Thoracic aorta (tissue), 2 donors: ENCODE measurements at places on chromosomes 4 and X. TPM values are rescaled to one million over a fixed set of nuclear protein-coding genes. Genes with fewer than 3 reads are reported as not detected.

- no peak for DNase-seq
These were observed 40.0 kb downstream of the CHRDL1 start for GRCh38 chrX:110755611-110756010.

- no peak for DNase-seq
These were observed 88.2 kb downstream of the CFAP299 start for GRCh38 chr4:80423553-80424224.

- DNase-seq, result peak; percentile 45
These were observed 31.0 kb upstream of the SLC25A4 start for GRCh38 chr4:185112104-185112503.

GRCh38 chr4:137359691-137360315 lies 172.5 kb downstream of the PCDH18 start:
- no peak for DNase-seq

DNA sequence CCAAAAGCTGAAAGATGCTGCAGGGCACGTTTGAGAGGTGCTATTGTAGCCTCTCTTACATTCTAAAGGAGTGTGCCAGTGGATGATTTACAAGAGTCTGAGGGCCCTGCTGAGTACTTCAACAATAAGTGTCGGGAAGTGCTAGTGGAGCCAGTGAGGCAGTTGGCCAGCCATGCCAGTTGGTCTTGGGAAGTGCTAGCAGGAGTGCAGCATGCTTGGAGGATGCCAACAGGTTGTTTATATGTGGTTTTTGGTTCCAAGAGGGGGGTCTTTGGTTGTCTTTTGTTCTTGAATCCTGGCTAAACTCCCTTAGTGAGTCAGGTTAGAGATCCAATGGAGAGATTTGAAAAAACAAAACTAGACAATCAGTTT lies 335.3 kb downstream of the PABPC4L start:
- no peak for DNase-seq

GRCh38 chr4:77073981-77074380 lies 1.8 kb downstream of the CCNI start:
- no peak for DNase-seq

- no peak for DNase-seq
These were observed 66.7 kb upstream of the PNPLA4 start for GRCh38 chrX:7993873-7994272.

- DNase-seq, result no peak
These were observed 426 bp downstream of the SLBP start for GRCh38 chr4:1711571-1712215.

DNA sequence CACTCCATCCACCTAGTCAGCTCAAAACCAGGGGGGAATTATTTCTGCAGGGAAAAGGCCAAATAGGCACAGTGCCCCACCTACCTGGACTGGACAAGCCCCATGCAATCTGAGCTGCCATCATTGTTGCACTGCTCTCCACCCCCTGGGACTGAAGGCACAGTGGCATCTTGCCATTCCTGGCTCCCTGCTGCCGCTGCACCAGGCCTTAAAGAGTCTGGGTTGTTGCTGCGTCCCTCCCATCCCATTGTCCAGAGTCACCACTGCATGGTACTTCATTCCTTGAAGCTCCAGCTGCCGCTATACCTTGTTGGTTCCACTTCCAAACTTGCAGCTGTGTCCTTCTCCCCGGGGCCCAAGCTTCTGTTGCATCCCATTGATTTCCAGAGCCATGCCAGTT lies 629.7 kb downstream of the STIM2 start:
- DNase-seq, result no peak

- DNase-seq, result no peak
These were observed 87.0 kb upstream of the TSPAN5 start for GRCh38 chr4:98745366-98745765.

DNA sequence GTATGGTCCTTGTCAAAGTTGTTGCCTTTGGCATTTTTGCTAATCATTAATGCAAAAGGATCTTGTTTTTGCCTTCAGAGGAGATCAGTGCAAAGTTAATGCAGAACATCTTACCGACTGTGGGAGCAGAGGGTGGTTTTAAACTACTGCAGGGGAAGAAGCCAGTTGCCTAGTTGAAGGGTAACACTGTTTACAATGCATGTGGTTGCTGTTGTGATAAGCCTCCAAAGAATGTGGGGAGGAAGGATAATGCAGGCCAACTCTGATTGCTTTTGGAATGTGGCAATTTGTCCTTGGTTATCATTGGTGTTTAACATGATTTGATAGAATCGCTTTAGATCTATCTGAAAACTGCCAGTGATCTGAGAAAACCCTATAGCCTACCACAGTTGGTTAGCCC lies 204.3 kb upstream of the TLL1 start:
- DNase-seq, result no peak

DNA sequence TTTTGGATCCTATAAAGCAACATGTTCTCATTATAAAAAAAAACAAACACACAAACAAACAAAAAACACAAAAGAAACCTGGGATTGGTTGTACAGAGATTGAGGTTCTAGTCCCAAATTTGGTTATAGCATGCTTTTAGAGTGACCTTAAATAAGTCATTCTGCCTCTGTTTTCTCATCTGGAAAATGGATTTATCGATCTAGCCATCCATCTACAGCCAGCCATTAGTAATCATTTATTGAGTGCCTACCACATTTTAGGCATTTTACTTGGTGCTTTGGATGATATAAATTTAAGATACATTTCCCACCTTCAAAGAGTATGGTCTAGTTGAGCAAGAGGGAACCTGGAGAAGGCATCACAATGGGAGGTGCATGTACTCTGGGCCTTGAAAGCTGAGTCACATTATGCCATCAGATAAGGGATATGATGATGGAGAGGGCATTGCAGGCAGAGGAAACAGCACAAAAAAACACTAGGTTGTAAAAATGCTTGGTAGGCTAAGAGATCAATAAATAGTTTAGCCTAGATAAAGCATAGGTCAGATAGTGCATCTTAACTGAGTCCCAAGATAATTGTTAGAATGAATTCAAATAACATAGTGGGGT lies 91.4 kb downstream of the HEPH start:
- no peak for DNase-seq

DNA sequence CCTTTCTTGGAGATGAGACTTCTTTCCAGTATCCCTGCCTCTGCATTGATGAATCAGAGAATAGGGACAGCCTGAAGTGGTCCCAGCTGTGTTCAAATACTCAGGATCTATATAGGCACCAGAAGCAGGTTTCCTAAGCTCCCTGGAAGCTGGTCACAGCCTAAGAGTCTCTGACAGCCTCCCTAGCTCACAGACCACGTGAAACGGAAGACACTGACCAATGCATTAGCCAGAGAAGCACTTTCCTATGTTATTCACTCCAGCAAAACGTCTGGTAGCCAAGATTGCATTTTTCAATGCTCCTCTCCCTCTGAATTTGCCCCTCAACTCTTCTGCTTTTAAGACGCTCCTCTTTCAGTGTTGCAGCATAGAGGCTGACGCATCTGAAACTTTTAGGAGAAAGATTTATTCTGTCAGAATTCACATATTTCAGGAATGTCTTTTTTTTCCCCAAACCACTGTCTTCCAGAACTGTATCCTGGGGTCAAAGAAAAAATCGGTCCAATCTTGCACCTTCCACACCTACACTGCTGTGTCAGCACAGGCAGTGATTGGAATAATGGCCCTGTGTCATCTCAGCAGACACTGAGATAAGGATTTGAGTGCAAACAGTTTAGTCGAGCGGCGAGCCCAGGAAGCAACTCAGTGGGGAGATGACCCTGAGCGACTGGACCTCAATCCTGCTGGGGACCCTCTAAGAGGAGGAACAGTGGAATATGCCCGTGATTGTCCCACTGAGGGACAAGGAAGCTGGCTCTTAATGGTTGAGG lies 109.4 kb downstream of the SMIM20 start:
- no peak for DNase-seq

GRCh38 chr4:12200226-12200625 lies 771.5 kb upstream of the HS3ST1 start:
- DNase-seq, result no peak

DNA sequence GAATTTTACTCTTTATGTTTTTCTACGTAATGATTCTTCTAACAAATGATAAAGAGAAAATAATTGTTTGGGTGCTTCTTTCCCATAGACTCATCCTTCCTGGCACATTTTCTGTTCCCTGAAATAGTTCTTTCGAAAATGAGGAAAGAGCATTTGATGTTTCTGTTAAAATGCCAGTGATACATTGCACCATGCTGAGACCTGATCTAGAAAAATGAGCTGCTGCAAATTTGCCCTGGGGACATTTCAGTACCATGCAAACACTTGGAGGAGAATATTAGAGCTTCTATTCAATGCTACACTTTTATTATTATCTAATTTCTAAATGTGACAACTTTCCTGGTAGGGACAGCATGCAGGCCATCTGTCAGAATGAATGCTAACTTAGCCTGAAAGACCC lies 83.3 kb downstream of the C4orf33 start:
- no peak for DNase-seq

Gene DCAF4L1
- total RNA-seq, result not detected

Gene SCD5
- 7.3 TPM for total RNA-seq

Gene UGT8
- 2.3 TPM for total RNA-seq

Gene DNASE1L1
- total RNA-seq, result 41.8 TPM

Gene GAGE12F
- not detected for total RNA-seq

Gene RTL5
- 11.6 TPM for total RNA-seq

Gene RTL9
- total RNA-seq, result 0.27 TPM

Gene PHKA1
- 24.3 TPM for total RNA-seq

Gene USP17L15
- not detected for total RNA-seq

Gene HNRNPDL
- total RNA-seq, result 145 TPM

Gene RXFP1
- 9.6 TPM for total RNA-seq
